Activated T-cell treated with anti-CD3 and anti-CD28 coated beads, Interleukin-2, amount 50 U/mL, for 48 hours (primary cell): ENCODE measurements at places on chromosomes 4 and X.

DNA sequence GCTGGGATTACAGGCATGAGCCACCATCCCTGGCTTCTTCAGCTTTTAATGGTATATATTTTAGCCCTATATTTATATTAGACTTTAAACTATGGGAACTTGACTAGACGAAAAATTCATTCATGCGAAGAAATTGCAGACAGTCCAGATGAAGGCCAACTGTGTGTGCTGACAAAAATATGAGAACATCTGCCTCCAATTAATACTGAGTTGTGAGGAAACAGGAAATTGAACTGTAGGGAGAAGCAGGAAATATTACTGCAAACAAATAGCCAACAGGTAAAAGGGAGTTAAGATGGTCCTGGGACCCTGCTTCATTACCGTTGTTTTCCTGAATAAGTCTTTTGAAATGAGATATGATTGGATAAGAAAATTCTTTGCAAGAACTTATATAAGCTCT, 26.3 kb downstream of the MGARP start:
- no peak for DNase-seq

GRCh38 chr4:151199319-151200190, 77.4 kb upstream of the PRSS48 start:
- no peak for DNase-seq

- DNase-seq = no peak
Measured at GRCh38 chr4:98624642-98625041, 33.8 kb downstream of the TSPAN5 start.

- DNase-seq = no peak
Measured at GRCh38 chr4:139282721-139283075, 2.7 kb upstream of the MGARP start.

GRCh38 chrX:110541266-110541665, 182.6 kb downstream of the RTL9 start:
- DNase-seq = no peak

DNA sequence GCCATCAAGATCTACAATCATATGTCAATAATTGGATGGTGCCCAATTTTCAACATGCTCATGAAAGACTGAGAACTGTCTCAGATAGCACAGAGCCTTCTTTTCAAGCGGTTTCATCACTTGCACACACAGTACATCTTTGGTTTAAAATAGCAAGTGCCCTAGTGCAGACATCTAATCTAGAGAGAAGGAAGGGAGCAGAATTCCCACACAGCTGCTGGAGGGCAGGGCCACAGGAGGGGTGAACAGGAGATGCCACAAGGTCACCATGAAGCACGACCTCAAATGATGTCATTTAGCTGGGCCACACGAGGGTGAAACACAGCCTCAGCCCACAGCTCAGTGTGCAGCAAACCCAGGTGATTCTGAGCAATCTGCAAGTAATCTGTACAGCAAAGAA, 24.3 kb downstream of the LEF1 start:
- DNase-seq = peak; percentile 63

DNA sequence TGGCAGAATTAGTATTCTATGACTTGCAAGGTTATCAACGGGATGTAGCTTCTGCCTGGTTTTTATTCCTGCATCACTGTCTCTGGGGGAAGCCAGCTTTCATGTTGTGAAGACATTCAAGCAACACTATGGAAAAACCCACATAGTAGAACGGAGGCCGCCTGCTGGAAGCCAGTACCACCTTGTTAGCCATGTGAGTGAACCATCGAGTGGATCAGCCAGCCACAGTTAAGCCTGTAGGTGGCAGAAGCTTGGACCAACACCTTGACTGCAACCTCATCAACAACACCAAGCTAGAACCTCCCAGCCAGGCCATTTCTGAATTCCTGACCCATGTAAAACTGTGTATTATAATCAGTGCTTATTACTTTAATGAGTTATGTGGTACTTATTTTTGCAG, 538.2 kb downstream of the KCNIP4 start:
- no peak for DNase-seq

GRCh38 chrX:67544281-67545035, 637 bp downstream of the AR start:
- no peak for DNase-seq

GRCh38 chr4:46442963-46443362, 53.0 kb upstream of the GABRA2 start:
- DNase-seq = no peak

GRCh38 chrX:110310896-110311295, 7.0 kb downstream of the AMMECR1 start:
- DNase-seq = peak; percentile 23

DNA sequence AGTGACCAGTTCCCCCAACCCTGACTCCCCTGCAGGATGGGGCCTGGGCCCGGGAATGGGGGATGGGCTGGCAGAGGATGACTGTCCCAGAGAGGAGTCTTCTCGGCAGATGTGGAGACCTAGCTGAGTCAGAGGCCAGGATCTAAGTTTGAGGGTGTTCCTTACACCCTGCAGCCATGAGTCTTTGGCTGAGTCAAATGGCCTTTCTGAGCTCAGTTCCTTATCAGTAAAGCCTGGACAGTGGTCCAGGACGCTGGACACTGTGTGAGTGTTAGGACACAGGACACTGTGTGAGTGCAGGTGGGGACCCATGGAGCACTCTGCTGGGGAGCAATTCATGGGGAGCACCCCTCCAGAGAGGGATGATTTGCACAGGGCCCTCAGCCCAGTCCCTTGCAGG, 5.0 kb downstream of the IL9R start:
- no peak for DNase-seq

- DNase-seq = no peak
Measured at GRCh38 chr4:23337292-23337691, 552.6 kb downstream of the PPARGC1A start.

DNA sequence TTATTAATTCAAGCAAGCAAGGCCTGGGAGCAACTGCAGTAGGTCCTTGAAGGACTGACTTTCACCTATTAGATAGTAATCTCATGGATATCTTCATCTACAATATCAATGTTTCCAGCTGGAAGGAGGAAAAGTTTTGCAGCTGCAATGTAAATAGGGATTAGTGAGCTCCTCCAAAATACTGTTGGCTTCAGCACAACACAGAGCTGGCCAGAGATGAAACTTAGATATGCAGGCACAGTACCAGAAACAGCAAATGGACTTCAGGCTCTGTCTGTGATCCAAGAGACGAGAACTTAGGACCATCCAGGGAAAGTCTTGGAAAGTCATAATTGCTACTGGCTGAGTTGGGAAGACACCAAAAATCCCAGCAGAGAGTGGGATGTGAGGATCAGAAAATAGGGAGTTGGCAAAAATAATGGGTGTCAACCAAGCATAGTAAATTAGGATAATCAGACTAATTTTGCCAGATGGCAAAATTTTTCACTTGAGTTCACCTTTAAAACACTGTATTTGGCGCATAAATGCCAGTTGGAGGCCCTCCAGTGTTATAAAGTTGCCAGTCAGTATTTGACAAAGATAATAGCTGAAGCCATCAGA, 57.5 kb downstream of the PARM1 start:
- DNase-seq = no peak

DNA sequence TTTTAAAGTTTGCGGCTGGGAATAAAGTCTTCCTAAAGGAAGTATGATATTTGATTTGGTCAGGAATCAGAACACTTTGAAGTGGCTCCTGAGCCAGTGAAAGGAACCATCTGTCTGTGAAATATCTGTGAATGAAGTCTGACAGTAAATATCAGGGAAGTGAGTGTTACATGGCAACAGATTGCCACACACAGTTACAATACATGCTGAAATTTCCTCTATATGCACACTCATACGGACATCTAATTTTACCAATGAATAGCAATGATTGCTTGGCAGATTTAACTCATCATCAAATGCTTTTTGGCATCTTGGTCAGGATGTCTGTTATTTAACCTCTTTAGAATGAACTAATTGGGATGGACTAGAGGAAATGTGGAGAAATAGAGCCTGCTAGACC, 1023.8 kb downstream of the FAT4 start:
- no peak for DNase-seq

DNA sequence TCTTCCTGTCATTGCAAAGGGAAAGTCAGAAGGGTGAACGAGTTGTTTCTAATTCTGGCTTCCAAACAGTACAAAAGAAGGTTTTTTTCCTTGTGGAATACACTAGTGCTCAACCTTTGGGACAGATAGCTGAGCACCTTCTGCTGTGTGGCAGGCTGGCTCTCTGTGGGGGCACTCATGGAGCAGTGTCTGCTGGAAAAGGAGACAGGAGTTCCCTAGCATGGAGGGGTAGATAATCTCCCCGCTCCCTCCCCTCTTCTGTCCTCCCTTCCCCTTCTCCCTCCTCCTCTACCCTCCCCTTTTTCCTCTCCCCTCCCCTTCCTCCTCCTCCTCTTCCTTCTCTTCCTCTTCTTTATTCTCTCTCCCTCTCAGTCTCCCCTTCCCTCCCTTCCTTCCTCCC, 62.4 kb upstream of the MTM1 start:
- DNase-seq = no peak

DNA sequence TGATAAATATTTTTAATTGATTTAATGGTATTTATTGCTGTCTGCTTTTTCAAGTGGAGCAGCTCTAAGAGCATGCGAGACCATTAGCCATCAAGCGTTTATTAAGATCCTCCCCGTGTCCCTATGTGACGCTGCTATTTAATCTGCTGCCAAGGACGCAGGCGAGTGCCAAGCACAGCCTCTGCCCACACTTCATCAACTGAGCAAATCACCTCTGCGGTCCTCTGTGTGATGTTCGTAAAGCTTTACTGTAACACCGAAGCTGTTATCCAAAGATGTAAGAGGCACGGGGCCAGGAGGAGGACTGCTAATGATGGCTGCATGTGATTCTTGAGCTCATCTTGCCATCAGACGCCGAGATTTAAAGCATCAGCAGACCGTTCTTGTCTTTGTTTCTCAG, 79.5 kb downstream of the STOX2 start:
- no peak for DNase-seq

DNA sequence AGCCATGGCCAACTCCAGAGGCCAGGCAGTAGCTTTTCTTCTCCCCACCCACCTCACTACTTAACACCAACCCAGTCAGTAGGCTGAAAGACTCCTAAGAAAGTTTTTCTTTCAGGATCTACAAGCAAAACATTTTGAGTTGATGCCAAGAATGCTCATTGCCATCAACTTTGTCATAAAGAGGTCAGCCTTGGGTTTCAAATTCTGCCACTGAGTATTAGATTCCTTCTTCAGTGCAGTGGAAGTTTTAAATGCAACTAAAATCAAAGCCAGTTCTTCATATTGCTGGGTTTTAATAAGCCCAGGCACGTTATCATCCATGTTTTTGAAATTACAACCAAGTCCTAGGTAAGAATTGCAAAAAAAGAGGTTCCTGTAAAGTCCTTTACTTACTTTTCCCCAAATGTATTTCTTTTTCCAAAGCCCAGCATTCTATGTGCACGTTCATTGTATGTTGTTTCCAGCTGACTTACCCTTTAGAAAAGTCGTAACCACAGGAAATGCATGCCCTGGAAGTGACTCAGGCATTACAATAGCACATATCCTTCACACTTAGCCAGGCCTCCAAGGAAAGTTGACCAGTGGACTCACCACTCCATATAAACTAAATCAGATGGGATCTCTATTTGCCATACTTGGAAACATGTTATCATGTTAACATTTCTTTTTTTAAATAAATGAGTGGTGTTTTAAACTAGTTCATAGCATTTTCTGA, 229.9 kb downstream of the SOX3 start:
- no peak for DNase-seq

- DNase-seq = no peak
Measured at GRCh38 chr4:141840299-141840986, 204.1 kb downstream of the IL15 start.

DNA sequence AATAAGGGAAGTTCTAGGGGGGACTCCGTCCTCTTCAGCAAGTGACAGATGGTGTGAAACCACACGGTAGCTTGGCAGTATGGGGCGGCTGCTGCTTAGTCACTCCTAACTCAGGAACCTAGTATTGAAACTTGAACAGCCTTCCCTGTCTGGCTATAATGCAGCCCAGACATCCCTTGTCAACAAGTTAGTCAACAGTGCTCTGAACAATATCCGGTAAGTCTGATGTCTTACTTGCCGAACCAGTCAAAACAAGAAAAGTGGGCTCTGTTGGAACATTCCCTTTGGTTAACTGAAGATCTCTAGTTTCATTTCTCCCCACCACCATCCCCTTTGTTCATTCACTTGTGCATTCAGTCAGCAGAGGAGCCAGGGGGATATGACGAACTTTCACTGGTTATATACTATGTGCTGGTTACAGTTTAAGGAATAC, 18.7 kb upstream of the CXCL13 start:
- DNase-seq = peak; percentile 77

GRCh38 chr4:38153387-38153760, 193.2 kb downstream of the PTTG2 start:
- DNase-seq = no peak

GRCh38 chr4:168480931-168481611, 779 bp upstream of the DDX60L start:
- peak; percentile 33 for DNase-seq

- no peak for DNase-seq
Measured at GRCh38 chrX:39470588-39471407, 627.0 kb downstream of the BCOR start.

DNA sequence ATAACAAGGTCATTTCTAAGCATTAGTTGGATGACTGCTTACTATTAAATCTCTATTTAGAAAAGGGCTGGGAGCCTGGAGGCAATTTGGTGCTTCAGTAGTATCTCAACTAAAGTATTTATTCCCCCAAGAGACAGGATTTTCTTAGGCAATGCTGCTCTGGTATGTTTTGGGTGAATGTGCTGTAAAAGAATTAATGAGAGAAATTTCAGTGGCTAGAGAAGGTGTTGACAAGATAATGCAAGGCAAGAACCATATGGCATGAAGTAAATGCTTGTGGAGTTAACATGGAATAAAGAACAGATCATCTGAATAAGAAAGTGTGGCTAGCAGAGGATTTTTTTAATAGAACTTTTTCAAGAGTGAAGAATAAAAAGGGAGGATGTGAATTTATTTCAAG, 3.9 kb downstream of the CYP2U1 start:
- DNase-seq = no peak

GRCh38 chr4:95761871-95762270, 78.0 kb upstream of the PDHA2 start:
- DNase-seq = no peak

DNA sequence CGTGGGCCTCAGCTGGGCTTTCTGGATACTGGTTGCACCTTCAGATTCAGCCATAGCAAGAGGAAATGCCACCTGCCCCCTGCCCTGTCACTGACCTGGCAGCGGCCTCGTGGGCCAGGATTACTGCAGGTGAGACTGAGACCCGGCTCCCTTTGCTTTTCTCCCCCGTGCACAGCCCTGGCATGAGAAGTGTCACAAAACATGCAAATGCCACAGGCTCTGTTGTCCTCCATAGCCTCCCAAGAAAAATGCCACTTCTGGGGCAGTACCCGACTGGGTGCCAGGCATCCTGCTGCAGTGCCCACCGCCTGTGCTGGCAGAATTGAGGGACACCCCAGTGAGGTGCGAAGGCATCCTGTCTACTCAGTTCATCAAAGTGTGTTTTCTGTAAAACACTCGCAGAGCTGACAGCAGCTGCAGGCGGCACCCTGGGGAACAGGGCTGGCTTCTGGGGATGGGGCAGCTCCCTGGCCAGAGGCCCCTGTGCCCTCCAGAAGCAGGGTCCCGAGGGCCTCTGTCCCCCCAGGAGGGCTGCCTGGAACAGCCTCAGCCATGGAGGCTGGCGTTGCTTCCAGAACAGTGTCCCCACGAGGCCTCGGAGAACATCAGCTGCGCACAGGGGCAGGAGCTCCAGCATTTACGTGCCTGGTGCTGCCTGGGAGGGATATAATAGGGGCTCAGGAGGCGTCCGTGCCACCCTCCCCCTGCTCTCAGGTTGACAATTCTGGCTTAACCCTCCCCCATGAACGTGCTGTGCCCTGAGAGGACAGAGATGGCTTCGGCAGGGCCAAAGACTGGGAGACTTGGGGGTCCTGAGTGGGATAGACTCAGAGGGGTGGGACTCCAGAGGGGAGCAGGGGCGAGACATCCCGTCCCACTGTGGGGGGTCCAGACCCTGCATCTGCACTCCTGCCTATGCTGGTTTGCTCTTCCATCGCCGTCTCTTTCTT, 99.5 kb upstream of the NKX1-1 start:
- no peak for DNase-seq
